Left ventricle myocardium inferior (tissue), 1 donor: ENCODE measurements at places on chromosomes 16 and 17.

GRCh38 chr17:41082626-41083025 is 1.3 kb upstream of the KRTAP4-7 start:
- DNase-seq, result no peak

DNA sequence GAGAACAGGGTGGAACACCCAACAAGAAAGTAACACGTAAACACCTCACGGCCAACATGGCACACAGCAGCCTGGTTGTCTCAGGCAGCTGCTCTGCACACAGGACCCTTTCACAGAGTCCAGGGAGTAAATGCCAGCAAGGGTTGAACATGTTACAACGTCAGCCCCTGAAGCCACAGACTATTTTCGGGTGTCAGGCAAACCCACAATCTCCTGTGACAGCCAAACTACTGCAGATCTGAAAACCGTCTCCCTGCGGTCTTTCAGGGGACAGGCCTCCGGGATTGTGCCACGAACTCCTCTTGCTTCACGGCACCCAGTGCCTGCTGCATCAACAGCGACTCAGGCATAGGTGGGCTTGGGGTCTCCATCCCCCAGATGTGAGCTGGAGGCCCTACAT is 127.7 kb downstream of the XYLT1 start:
- no peak for DNase-seq

DNA sequence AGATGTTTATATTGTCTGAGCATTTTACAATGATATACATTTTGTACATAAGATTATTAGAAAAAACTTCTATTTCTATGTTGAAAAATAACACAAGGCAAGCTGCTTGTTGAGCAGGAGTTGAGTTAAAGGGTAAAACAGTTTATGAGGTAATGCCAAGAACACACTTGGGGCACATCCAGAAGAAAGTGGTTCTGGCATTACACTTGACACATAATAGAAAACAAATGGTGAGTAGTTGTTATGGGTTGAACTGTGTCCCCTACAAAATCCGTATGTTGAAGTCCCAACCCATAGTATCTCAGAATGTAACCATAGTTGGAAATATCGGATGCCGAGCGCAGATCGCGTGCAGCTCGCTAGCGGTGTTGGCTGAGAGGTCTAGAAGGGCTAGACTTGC is 354.3 kb upstream of the GOT2 start:
- no peak for DNase-seq

DNA sequence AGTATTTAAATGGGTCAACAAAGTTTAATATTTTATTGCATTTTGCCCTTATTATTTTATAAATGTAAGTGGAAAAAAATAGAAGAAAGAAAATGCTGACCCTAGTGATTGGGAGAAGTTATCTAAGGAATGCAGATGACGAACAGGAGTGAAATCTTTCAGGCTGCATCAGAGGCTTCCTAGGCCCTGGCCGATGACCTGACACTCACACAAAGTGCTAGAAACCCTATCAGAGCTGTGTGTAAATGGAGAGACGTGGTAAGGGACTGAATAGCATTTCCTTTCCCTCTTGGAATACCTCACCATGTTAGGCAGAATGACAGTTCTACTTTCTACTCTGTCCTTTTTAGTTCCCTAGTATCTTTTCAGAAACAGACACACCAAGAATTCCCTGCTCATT is 44.9 kb upstream of the CNEP1R1 start:
- no peak for DNase-seq

DNA sequence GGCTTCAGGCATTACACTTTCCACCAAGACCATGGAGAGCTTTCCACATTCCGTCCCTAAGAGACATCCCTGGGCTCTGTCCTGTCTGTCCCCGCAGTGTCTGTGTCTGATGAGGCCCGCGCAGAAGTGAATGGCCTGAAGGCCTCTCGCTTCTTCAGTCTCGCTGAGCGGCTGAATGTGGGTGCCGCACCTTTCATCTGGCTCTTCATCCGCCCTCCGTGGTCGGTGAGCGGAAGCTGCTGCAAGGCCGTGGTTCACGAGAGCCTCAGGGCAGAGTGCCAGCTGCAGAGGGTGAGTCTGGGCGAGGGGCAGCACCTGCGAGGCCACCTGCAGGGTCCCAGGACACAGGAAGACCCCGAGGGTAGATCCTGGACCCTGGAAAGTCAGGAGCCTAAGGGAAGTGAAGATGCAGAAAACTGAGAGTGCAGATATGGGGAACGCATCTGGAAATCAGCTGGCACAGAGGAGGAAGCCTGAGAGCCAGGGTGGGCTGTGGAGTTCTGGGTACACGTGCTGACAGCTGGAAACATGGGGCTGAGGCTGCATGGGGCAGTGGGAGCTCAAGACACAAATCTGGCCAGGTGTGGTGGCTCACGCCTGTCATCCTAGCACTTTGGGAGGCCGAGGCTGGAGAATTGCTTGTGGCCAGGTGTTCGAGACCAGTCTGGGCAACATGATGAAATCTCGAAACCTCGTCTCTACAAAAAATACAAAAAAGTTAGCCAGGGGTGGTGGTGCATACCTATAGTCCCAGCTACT is 8.0 kb downstream of the CCNF start:
- no peak for DNase-seq

GRCh38 chr16:85823328-85823920 is 23.9 kb downstream of the COX4I1 start:
- no peak for DNase-seq

DNA sequence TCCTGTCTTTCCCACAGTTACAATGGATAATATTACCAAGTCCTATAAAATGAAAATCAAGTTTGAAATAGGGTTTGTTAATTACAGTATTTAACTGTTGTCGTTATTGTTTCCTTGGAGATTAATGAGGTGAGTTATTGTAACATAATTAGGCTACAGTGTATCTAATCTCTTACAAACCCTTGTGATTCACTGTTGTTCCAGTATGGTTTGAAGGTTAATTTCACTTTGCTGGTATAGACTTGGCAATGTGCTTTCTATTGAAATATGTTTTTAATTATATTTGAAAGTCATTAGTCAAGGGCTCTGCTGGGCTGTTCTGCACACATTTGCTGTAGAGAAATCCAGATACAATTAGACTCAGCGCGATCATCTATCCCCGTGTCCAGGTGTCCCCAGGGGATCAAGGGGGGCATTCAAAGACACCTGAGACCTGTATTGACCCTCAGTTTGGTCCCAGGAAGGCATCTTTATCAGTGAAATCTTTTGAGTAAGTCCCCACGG is 624.6 kb upstream of the EEF2KMT start:
- no peak for DNase-seq

GRCh38 chr17:55210292-55210691 is 54.5 kb upstream of the HLF start:
- DNase-seq, result no peak

GRCh38 chr17:48456589-48456988 is 26.6 kb upstream of the SKAP1 start:
- DNase-seq, result no peak

GRCh38 chr17:65171752-65172151 is 34.6 kb downstream of the RGS9 start:
- DNase-seq, result no peak

- DNase-seq, result no peak
These were observed 106.2 kb upstream of the HS3ST4 start for GRCh38 chr16:25585526-25585925.

- DNase-seq, result no peak
These were observed 691.3 kb downstream of the MAF start for GRCh38 chr16:78909226-78909625.

DNA sequence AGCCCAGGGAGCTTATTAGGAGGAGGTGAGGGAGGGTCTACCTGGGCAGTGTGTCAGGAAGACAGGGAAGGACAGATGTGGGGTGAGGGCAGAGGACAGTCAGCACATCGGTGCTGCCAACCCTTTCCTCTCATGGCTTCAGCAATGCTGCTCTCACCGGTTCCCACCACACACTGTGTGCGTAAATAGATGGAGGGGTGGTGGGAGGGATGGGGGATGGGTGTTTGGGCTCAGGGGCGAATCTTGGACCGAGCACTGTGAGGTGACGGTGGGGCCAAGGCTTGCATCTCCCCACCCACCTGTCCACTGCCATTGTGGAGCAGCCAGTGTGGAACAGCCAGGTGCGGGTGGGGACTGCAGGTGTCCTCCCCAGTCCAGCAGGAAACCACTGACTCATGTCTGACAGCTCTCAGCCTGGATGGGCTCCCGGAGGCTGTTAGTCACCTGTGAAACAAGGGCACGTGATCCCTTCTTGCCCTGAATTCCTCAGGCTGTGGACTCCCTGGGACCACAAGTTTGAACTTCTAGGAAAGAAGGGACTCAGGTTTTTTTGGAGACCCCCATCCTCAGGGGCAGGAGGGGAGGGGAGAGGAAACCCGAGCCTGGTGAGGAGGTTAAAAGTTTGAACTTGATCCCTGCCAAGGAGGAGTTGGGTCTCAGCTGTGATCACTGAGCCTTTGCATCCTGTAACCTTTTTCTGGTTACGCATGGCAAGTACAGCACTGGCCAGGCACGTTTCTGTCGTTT is 42.7 kb upstream of the SMPD3 start:
- no peak for DNase-seq

- peak; percentile 72 for DNase-seq
These were observed at the start of gene SGSM2 for GRCh38 chr17:2336852-2337543. TSS of gene SGSM2 (plus strand) at chr17:2337501. CDS start at chr17:2337689, 188 bp downstream.

DNA sequence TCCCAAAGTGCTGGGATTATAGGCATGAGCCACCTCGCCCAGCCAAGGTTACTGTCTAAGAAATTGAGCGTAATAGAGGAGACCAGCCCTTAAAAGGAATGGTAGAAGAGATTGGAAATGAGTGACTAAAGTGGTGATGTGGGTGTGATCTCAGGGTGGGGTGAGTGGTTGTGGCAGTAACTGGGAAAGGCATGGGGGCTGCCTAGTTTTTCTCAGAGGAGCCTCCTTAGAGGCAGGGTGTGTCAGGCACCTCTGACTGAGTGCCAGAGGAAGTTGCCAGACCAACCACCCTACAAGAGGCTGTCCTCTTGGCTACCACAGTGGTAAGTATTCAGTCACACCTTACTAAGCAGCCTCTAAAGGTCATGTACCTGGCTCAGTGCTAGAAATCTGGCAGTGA is 8.9 kb downstream of the DUS2 start:
- DNase-seq, result no peak

- DNase-seq, result no peak
These were observed 16.1 kb downstream of the HIC1 start for GRCh38 chr17:2071024-2071385.

- peak; percentile 24 for DNase-seq
These were observed 1.0 kb upstream of the TTYH2 start for GRCh38 chr17:74212209-74212912.

GRCh38 chr17:81392909-81393654 is 2.2 kb upstream of the BAHCC1 start:
- peak; percentile 48 for DNase-seq

DNA sequence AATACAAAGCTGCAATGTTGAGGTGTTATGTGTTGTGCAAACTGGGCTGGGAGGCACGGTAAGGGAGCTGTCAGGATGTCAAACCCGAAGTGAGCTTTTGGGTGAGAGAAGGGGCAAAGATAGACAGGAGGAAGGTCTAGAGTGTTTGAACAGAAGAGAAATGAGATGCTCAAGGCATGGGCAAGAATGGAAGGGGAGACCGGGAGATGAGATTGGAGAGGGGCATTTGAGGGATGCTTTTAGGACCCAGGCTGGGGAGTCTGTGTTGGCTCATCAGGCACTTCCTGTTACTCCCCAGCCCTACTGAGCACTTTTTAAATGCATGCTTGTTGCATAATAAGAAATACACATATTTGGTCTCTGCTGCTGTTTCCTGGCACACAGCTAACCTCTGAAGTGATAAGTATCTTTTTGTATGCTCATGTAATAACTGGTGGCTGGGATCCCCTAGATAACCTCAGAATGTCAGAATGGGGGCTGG is 13.7 kb downstream of the UNC45B start:
- DNase-seq, result no peak
